ENCODE measurements at places on chromosomes 12 and 14.

DNA sequence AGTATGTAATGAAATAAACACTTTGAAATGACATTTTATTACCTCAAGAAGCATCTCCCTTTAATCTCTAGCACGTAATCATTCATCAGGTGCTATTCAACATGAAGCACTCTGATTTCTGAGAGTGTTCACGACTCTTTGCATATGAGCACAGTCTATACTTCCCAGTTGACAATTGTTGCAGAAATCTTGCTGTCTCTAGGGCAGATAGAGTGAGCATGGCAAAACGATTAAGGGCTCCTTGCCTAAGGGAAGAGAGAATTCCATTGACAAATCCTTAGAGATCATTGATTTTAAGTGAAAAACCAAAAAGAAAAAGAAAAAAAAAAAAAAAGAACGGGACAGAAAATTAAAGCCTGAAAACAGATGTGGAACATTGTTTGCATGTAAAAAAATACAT is 107.6 kb downstream of the C12orf50 start:
- DNase-seq, result no peak

GRCh38 chr12:2804393-2805142 is 7.9 kb upstream of the ITFG2 start:
- DNase-seq, result no peak

DNA sequence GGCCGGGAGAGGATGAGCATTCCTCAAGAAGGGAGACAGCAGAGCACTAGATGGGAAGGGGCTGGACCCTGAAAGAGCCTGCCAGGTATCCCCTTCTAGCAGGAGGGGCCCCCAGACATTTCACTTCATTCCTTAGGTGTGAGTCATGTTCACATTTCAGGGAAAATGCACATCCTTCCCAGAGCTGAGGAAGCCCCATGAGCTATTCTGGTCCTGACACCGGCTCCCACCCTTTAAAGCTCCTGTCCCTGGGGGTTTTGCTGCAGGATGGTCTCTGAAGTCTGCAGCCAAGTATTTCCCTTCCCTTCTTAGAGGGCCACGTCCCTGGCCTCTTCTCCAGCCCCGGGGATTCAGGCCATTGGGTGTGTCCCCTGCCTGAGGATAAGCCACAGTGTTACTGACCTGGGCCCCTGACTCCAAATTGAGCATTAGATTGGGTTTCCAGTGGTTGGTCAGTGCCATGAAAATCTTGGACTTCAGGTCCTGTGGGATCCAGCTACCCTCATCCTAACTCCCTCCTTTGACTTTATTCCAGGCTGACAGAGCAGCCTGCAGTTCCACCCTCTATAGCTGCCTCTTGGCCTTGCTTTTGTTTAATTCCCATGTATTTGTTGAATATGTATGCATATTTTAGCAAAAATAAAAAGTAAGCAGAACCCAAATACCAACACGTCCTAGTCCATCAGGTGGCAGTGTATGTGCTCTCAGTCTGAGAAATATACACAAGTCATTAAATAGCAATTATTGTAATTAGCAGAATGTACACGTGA is 267.1 kb downstream of the CACNA1C start:
- DNase-seq, result no peak

GRCh38 chr12:69662764-69663163 is 36.3 kb downstream of the BEST3 start:
- DNase-seq, result no peak

GRCh38 chr12:70365398-70365647 is 767 bp upstream of the KCNMB4 start:
- DNase-seq, result no peak

Measured in stimulated activated CD4-positive, alpha-beta T cell treated with anti-CD3 and anti-CD28 coated beads, Interleukin-2, amount 100 ng/mL, for 48 hours (primary cell).